ENCODE measurements at places on chromosomes 2 and 18. TPM values are rescaled to one million over a fixed set of nuclear protein-coding genes. Genes with fewer than 3 reads are reported as not detected.

MDH1B gene
- total RNA-seq: 0.07 TPM

- peaks cover 68% of the 10 kb centered on the region for H3K36me3 ChIP-seq
- no peak overlapping the region for H3K27ac ChIP-seq
- no peak overlapping the region for H3K4me3 ChIP-seq
Observed at GRCh38 chr2:199932312-199932855, 21.3 kb downstream of the C2orf69 start.

DNA sequence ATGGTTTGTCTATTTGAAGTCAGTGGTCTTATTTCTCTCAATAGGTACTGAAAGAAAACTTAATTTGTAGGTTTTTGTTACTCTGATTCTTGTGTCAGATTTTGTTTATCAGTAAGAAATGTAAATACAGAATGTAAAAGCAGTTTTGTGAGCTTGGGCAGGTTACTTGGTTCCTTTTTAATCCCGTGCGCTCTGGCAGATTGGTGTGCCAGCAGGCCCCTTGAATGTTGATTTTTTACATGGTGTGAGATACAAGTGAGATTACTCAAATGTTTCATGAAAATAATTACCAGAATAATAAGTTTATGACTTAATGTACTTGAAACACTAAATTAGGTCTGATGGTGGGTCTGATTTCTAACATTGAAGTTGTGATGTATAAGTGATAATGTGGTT, 13.4 kb downstream of the HNRNPA3 start:
- peaks cover 2% of the 10 kb centered on the region for H3K4me1 ChIP-seq
- H3K36me3 ChIP-seq: peaks cover 49% of the 10 kb centered on the region
- DNase-seq: no peak
- H3K27me3 ChIP-seq: no peaks in the 10 kb centered on the region

DDX18 gene
- total RNA-seq: 120 TPM

SCN7A gene
- total RNA-seq: 0.07 TPM

- no peaks in the 10 kb centered on the region for H3K4me1 ChIP-seq
- H3K27ac ChIP-seq: no peak overlapping the region
- no peak for DNase-seq
- no peaks in the 10 kb centered on the region for H3K36me3 ChIP-seq
- no peaks in the 10 kb centered on the region for H3K27me3 ChIP-seq
Observed at GRCh38 chr2:180133736-180134135, 126.6 kb upstream of the CWC22 start.

GRCh38 chr2:201754717-201755415, 25.9 kb downstream of the ALS2 start:
- no peak for DNase-seq
- H3K27ac ChIP-seq: no peak overlapping the region
- no peaks in the 10 kb centered on the region for H3K27me3 ChIP-seq
- peaks cover 14% of the 10 kb centered on the region for H3K36me3 ChIP-seq

DNA sequence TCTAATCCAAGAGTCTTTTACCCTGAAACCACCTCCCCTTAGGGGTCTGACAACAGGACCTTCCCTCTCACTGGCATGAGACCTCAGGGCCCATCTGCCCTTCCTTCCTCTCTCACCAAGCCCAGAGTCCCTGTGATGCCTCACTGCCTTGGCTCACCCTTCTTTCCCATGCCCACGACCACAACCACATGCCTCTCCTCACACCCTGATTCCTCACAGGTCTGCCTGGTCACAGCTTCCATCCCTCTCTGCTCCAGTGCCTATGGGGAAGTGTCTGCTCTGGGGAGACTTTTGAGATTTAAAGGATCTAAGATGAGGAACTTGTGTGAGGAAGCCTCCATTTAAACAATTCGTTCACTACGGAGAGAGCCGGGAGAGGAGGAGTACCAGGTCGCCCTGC, 98.9 kb upstream of the SH3BP4 start:
- H3K36me3 ChIP-seq: no peaks in the 10 kb centered on the region
- H3K27ac ChIP-seq: no peak overlapping the region
- H3K4me1 ChIP-seq: no peaks in the 10 kb centered on the region
- H3K27me3 ChIP-seq: no peaks in the 10 kb centered on the region
- DNase-seq: no peak

- no peaks in the 10 kb centered on the region for H3K36me3 ChIP-seq
- no peaks in the 10 kb centered on the region for H3K4me1 ChIP-seq
- H3K4me3 ChIP-seq: no peak overlapping the region
- no peak overlapping the region for H3K27ac ChIP-seq
- H3K27me3 ChIP-seq: 0 out of 3 replicates have a peak, but pooled peaks cover 2% of the 10 kb centered on the region
Observed at GRCh38 chr2:182824056-182824766, 42.2 kb downstream of the FRZB start.

- H3K4me1 ChIP-seq: no peaks in the 10 kb centered on the region
- H3K27ac ChIP-seq: no peak overlapping the region
- H3K36me3 ChIP-seq: no peaks in the 10 kb centered on the region
- DNase-seq: peak; percentile 37
- no peaks in the 10 kb centered on the region for H3K27me3 ChIP-seq
Observed at GRCh38 chr2:224650815-224651439, 65.2 kb downstream of the CCDC195 start.

- no peaks in the 10 kb centered on the region for H3K36me3 ChIP-seq
- no peaks in the 10 kb centered on the region for H3K27me3 ChIP-seq
- H3K27ac ChIP-seq: no peak overlapping the region
- no peaks in the 10 kb centered on the region for H3K4me1 ChIP-seq
- H3K4me3 ChIP-seq: no peak overlapping the region
- no peak for DNase-seq
Observed at GRCh38 chr2:240462707-240463273, 27.3 kb downstream of the GPC1 start.

CCDC121 gene
- 3.3 TPM for total RNA-seq

- DNase-seq: no peak
- H3K27ac ChIP-seq: no peak overlapping the region
- no peaks in the 10 kb centered on the region for H3K36me3 ChIP-seq
- peaks cover 14% of the 10 kb centered on the region for H3K27me3 ChIP-seq
Observed at GRCh38 chr2:60518567-60518966, 34.9 kb downstream of the BCL11A start.

- H3K27me3 ChIP-seq: peaks cover 8% of the 10 kb centered on the region
- no peak overlapping the region for H3K4me3 ChIP-seq
- DNase-seq: no peak
- no peaks in the 10 kb centered on the region for H3K4me1 ChIP-seq
Observed at GRCh38 chr2:108268001-108268400, 20.7 kb upstream of the SULT1C2 start.

GRCh38 chr2:35787302-35788031, 568.1 kb upstream of the CRIM1 start:
- H3K4me1 ChIP-seq: no peaks in the 10 kb centered on the region
- DNase-seq: no peak
- no peaks in the 10 kb centered on the region for H3K27me3 ChIP-seq
- H3K4me3 ChIP-seq: no peak overlapping the region
- no peak overlapping the region for H3K27ac ChIP-seq
- no peaks in the 10 kb centered on the region for H3K36me3 ChIP-seq

EGR4 gene
- total RNA-seq: not detected

GRCh38 chr2:123839326-123839725, 185.8 kb upstream of the CNTNAP5 start:
- H3K27me3 ChIP-seq: no peaks in the 10 kb centered on the region
- H3K4me3 ChIP-seq: no peak overlapping the region
- H3K27ac ChIP-seq: no peak overlapping the region
- H3K36me3 ChIP-seq: no peaks in the 10 kb centered on the region

DNA sequence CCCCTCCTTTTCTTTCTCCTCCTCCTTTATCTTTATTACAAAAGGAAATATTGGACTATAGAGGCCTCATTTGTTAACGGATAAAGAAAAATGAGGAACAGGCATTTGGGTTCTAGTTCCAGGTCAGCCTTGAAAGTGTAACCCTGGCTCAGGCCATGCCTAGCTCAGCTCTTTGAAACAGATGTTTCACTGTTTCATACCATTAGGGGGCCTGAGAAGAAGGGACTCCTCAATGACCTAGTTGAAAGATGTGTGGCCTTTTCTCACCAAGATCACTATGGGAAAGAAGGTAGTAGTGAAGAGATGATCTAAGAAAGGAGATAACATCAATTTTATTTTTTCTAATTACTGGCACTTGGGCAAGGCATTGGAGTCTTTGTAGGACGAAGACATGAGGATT, 952.7 kb downstream of the SLC4A3 start:
- DNase-seq: no peak
- no peak overlapping the region for H3K27ac ChIP-seq
- no peak overlapping the region for H3K4me3 ChIP-seq
- H3K36me3 ChIP-seq: no peaks in the 10 kb centered on the region
- H3K27me3 ChIP-seq: no peaks in the 10 kb centered on the region

DNA sequence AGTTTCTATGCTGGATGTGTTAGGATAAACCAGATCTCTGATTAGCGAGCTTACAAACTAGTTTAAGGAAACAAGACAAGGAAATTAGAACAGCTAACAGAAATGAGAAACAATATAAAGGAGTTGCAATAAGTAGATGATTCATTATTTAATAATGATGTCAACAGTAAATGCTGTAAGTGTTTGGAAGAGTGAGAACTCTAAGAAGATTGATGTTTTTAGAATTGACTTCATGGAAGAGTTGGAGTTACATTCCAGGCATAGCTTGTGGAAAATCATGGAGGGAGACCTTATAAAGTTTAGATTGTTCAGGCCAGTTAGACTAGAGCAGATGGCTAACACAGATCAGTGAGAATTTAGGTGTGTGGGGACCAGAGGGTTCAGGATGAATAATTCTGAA, 32.6 kb downstream of the PPP1R1C start:
- no peaks in the 10 kb centered on the region for H3K27me3 ChIP-seq
- no peak overlapping the region for H3K4me3 ChIP-seq
- H3K4me1 ChIP-seq: no peaks in the 10 kb centered on the region
- no peak for DNase-seq
- no peak overlapping the region for H3K27ac ChIP-seq

- no peaks in the 10 kb centered on the region for H3K4me1 ChIP-seq
- no peak overlapping the region for H3K4me3 ChIP-seq
- DNase-seq: no peak
Observed at GRCh38 chr2:50752237-50752636, 279.7 kb downstream of the NRXN1 start.

GRCh38 chr2:185006481-185006880, 408.2 kb downstream of the ZNF804A start:
- no peak overlapping the region for H3K27ac ChIP-seq
- no peak for DNase-seq
- H3K27me3 ChIP-seq: no peaks in the 10 kb centered on the region
- H3K36me3 ChIP-seq: no peaks in the 10 kb centered on the region
- no peaks in the 10 kb centered on the region for H3K4me1 ChIP-seq

DNA sequence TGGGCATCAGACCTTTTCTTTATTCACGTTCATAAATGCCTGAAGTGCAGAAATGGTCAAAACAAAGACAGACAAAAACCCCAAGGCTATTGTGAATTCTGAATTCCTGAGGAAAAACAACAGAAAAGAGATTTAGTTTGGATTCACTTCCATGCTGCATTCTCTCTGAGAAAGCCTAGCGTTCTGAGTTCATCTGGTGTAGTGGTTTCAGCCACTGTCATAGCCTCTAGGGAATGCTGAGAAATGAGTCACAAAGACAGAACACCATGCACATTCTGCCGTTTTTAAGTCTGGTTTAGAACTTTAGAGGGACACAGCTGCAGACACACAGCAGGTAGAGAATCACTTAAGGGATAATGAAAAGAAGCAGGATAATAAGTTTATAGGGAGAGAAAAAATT, 93.8 kb downstream of the LRP1B start:
- H3K27me3 ChIP-seq: no peaks in the 10 kb centered on the region
- H3K36me3 ChIP-seq: no peaks in the 10 kb centered on the region
- H3K27ac ChIP-seq: no peak overlapping the region
- DNase-seq: no peak
- no peaks in the 10 kb centered on the region for H3K4me1 ChIP-seq

DNA sequence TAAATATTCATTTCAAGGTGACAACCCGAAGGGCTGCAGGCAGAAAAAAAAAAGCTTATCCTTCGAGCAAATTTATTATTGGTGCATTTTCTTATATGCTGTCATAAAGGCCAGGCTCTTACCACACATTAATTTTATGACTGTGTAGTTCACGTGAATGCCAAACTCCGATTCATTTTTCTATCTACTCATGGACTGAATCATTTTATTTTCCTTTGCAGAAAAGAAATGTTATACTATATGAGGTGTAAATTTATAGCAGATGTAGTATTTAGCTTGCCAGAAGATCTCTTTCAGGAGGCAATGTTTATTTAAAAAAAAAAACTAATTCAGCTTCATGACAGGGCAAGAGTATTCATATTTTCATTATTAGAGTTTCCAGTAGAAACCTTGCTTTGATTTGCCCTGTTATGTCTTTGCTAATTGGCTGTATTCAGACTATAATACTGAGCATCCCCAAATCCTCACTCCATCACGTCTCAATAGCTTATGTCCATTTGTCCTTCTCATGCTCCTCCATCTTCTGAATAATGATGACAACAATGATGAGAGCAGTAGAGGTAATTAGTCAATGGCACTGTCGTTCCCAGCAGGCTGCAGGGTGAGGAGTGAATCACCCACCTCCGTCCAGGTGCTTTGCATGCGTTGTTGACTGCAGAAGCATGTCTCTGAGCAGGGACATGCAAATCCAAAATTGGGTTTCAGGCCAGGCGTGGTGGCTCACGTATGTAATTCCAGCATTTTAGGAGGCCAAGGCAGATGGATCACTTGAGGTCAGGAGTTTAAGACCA, 101.1 kb upstream of the RAB12 start:
- no peak for DNase-seq
- H3K36me3 ChIP-seq: no peaks in the 10 kb centered on the region
- no peak overlapping the region for H3K4me3 ChIP-seq
- no peaks in the 10 kb centered on the region for H3K4me1 ChIP-seq
- H3K27me3 ChIP-seq: peaks cover 29% of the 10 kb centered on the region

DNA sequence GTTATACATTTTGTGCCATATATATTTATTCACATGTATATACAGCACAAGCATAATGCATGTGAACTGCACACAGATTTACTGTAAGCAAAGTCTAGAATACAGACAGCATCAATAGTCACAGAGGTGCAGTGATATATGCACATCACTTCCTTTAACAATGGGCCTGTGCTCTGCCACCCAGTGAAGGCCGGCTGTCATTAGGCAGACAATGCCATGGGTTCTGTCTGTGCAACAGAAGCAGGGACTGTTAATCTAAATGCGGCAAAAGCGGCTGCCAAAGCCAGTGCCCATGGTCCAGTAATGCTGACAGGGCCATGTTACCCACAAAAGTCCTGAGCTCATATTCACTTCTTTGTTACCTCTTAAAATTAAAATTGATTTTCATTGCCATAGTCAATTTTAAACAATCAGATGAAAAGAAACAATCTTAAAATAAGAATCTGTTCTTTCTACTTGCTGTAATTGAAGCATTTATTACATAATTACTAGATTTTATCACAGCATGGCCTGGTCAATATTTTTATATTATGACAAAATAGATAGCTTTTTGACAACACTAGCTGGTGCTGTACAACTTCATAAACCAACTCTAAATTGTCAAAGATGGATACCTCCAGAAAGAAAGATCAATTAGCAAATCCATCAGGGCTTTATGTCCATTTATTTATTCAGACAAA, 232.0 kb downstream of the STK39 start:
- DNase-seq: no peak
- H3K36me3 ChIP-seq: no peaks in the 10 kb centered on the region
- H3K4me3 ChIP-seq: no peak overlapping the region
- H3K4me1 ChIP-seq: no peaks in the 10 kb centered on the region
- H3K27ac ChIP-seq: no peak overlapping the region

GRCh38 chr2:36482576-36483214, 115.3 kb downstream of the FEZ2 start:
- H3K36me3 ChIP-seq: no peaks in the 10 kb centered on the region
- H3K4me3 ChIP-seq: no peak overlapping the region
- no peak for DNase-seq
- peaks cover 3% of the 10 kb centered on the region for H3K4me1 ChIP-seq
- H3K27me3 ChIP-seq: no peaks in the 10 kb centered on the region

GRCh38 chr2:213627835-213628460, 343.7 kb downstream of the SPAG16 start:
- no peak for DNase-seq
- H3K27ac ChIP-seq: no peak overlapping the region
- no peak overlapping the region for H3K4me3 ChIP-seq
- no peaks in the 10 kb centered on the region for H3K4me1 ChIP-seq
- no peaks in the 10 kb centered on the region for H3K36me3 ChIP-seq
